Activated CD4-positive, alpha-beta T cell treated with anti-CD3 and anti-CD28 coated beads, Interleukin-2, amount 50 U/mL, for 48 hours (primary cell): ENCODE measurements at places on chromosomes 5 and 9.

DNA sequence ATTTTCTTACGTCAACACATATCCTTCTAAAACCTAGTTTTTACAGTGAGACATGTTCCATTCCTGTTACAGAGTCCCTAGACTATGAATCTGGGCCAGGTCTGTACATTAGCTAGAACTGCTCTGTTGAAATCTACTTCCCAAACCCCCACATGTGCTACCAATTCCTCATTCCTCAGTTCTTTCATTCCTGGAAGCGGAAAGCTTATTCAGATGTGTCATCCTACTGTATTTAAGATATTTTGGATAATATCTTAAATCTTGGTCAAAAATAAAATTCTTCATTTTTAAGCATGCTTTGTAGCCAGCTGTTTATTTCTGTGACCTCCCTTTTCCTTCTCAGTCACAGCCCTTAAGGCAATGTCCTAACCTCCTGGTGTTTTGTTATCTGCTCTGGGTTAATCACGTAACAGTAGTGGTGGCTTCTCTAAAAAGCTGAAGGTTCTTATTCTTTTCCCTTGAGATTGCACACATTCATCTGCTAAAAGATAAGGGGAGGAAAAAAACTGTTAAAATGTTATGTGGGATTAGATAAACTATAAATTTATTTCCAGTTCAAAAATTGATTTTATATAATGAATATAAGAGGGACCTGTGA is 35.6 kb downstream of the GLRX start:
- no peak for DNase-seq

DNA sequence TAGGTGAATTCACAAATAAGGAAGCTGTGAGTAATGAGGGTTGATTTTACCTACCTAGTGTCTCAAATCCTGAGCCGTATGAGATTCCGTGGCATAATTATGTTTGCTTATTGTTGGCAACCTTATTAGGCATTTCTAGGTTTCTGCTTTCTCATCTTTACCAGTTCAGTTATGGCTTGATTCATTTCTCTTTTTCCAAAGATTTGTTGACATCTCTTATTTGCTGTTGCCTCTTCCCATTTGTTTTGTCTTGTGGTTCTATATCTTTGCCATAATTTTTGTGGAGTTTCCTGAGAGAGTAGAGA is 470 bp downstream of the IL31RA start:
- DNase-seq: no peak

DNA sequence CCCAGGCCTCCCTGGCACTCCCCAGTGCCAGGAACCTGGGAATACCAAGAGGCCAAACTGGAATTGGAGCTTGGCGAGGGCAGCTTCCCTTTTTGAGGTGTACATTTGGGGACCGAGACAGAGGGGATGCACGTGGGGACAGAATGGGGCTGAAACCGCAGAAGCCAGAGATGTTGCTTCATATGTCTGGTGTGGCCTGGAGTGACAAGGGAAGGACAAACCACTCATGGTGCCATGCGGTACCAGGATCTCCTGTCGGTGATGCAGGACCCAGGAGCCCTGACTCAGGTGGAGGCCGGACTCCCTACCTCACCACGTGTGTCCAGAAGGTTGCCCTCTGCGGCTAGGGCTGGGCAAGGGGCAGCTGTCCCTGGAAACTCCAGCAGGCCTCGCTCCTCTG is 4.0 kb upstream of the CSF2 start:
- DNase-seq: no peak

- DNase-seq: no peak
These were observed 16.6 kb upstream of the WHRN start for GRCh38 chr9:114521846-114522245.

DNA sequence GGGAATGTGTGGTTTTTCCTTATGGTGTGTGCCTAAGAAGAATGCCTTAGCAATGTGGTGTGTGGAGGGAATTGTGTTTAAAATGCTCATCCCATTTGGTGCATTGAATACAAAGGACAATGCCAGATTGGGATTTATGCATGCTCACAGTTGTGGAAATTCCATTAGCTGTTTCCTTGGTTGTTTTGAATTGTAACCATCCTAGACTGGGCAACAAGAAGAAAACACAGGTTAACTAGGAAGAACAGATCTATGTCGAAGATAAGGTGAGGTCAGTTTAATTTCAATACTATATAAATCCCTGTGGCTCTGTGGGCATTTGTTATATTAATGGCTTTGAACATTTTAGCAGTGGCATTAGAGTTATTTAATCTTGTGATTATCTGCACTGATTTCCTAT is 266.8 kb downstream of the MAT2B start:
- DNase-seq: no peak

- DNase-seq: no peak
These were observed 98.4 kb downstream of the LIX1 start for GRCh38 chr5:97044052-97044451.

DNA sequence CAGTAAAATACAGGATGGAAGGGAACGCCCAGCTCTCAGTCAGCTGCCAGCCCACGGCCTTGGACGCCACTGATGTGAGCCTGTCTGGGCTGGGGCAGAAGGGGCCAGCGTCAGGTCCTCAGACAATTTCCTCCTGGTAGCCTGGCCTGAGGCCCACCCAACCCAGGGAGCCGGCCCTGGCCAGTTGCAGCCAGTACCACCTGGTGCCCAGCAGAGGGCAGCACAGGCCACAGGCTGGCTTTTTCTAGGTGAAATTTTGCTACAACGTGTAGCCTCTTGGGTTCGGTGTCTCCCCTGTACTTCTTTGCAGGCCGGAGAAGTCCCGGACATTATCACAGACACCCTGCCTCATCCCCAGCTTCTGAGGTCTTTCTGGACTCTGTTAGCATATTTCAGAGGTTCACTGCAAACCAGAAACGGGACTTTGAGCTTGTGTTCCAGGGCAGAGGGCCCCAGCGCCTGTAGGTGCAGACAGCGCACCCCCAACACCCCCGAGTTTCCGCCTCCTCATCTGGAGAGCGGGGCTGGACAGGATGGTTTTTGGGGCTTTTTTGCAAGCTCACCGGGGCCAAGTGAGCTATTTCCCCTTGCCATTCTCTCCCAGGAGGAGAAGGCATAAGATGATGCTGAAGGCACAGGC is 45.9 kb upstream of the KCNMB1 start:
- DNase-seq: peak; percentile 60

DNA sequence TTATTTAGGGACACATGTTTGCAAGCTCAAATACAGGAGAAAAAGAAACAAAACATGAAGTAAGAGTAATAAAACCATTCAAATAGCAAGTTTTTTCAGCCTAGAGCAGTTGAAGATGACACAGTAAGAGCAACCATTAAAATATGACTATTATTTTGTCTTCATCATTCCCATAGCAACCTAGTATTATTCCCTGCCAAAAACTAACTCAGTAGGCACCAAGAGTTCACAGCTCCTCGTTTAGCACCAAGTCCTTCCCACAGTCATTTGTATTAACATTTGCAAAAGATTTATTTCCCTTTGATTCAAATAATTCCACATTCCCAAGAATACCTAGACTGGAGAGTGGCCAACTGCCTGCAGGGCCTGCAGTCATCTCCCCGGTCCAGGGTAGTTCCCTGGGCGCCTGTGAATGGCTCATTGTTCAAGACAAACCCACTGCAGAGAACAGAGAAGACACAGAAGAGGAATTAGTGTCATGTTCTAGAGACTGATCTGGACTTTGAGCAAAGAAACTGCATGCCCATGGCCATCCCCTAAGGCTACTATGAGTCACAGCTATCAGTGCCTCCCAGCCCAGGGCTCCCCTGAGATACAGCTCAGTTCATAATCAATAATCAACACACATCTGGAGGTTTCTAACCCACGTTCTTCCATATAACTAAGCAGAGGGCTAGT is 139.1 kb upstream of the MAP3K1 start:
- DNase-seq: no peak

- DNase-seq: no peak
These were observed 165.0 kb downstream of the FBXL7 start for GRCh38 chr5:15664961-15665360.

GRCh38 chr9:94779031-94779430 is 52.5 kb downstream of the AOPEP start:
- no peak for DNase-seq

DNA sequence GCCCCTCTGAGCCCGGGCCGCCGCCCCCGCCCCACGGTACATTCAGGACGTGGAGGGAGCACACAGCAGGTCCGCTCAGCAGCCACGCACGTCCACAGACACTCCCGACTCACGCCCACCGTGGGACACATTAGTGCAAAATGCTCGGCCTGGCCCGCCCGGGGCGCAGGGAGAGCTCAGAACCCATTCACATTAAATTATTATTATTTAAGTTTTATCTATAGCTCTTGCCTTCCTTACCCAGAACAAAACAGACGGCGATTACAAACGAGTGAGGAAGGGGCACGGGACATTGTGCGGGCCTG is 47.5 kb upstream of the UBAC1 start:
- DNase-seq: no peak

- DNase-seq: no peak
These were observed 208.1 kb upstream of the PIK3R1 start for GRCh38 chr5:68007451-68007850.

- no peak for DNase-seq
These were observed 44.8 kb upstream of the RLN1 start for GRCh38 chr9:5384436-5384835.

DNA sequence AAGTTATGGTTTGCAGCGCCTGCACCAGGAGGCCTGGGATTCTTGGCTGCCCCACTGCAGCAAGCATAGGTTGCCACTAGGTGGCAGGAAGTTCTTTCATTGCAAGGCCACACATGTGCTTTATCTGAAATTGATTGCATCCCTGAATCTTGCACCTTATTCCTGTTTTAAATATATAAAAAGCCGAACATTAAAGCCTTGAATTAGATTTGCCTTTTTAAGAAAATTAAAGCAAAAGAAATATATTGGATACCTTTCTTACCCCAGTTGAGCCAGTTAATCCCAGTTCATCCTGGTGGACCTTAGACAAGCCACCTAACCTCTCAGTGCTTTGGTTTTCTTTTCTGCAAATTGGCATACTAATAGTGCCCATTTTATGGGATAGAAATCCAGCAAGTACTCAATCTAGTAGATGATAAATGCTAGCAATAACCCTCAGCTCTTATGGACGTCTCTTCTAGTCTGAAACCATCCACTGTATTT is 6.3 kb upstream of the TRMT10B start:
- peak; percentile 70 for DNase-seq

GRCh38 chr5:126357585-126358342 is 65.4 kb upstream of the GRAMD2B start:
- DNase-seq: no peak

GRCh38 chr5:110854200-110854599 is 115.4 kb downstream of the SLC25A46 start:
- DNase-seq: no peak

DNA sequence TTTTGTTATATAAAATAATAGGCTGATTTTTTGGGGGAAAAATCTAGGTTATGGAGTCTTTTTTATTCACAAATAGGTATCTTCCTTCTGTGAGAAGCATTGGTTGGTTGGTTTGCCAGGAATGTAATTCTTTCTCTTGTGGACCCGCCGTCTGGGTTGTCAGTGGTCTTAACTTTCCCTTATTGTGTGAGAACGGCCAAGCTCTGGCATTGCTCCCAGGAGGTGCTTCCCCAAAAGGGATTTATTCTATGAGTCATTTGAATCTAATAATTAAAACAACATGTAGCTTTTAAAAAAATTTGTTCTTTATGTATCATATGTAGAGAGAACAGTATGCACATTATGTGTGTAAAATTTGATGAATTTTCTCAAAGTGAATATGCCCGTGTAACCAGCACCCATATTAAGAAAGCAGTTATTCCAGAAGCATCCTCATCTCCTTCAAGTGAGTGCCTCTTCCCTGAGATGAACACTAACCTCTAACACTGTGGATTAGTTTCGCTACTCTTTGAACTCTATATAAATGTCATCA is 114.4 kb downstream of the MAST4 start:
- DNase-seq: no peak

DNA sequence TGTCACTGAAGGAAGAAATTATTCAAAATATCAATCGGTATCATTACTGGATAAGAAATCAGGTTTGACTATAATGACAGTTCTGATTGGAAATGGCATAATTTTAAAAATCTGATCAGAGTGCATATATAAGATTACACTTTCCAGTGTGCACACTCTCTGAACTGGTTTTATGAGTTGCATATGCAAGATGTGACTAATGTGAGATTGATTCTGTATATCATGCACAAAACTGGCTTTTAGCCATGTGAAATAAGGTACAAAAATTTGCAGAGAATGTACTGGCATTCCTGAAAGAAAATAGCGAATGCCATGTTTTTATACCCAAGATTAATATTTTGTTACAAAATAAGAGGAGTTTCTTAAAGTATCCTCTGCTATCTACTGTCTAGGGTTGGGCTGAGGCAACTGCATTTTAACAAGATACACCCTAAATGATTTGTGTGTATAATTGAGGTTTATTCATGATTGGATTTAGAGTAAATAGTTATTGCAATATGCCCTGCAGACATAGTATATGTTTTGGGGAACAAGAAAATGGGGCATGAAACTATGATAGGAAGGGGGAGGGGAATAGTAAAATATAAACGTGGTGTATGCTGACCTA is 70.7 kb downstream of the LNPEP start:
- no peak for DNase-seq

GRCh38 chr5:91123901-91124300 is 259.2 kb downstream of the ARRDC3 start:
- no peak for DNase-seq

- DNase-seq: no peak
These were observed 34.1 kb downstream of the CFAP77 start for GRCh38 chr9:132443951-132444607.

GRCh38 chr9:31808766-31809165 is 575.7 kb upstream of the ACO1 start:
- no peak for DNase-seq

DNA sequence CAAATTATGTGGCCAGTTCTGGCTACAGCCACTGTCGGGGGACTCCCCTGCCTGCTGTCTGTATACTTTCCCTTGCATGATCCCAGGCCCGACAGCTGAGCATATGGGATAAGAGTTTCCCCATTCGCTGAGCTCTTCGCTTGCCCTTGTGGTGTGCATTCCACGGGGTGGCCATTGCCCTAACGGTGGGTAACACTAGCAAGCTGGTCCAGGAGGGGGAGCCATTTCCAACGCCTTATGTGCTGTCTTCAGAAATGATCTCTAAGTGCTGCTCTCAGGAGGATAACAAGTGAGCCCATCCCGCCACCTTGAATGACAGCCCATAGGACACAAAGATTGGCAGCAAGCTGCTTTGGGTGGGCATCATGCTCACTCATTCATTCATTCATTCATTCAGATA is 190.9 kb downstream of the FSTL4 start:
- DNase-seq: peak; percentile 30

DNA sequence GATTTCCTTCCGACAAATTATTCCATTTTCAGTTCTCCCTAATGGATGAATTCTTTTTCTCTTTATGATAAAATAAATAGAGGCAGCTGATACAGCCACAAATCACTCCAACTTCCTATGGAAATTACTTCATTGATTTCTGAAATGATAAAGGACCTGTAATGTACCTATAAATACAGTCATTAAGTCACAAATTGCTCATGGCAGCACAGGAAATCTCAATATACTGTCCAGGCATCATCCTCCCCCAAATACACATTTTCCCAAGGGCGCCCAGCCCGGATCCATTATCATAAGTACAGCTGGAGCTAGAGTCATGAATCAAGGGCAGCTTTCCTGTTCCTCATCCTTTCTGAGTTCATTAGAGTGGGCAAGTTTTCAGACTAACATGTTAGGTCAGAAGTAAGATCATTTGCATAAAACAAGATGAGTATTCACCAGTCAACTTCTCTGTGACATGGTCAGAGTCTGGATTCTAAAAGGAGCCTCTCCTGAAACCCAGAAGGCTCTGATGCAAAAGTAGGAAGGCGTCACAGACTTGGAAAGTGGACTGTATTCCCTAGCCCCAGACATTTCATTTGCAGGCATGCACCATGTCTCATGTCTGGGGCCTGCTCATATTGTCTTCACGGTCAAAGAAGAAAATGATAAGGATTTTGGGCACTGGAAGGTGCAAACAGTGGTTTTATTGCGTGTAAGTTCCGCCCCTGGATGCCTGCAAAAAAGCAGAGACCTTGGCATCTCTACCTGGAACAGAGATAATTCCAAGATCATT is 383.2 kb downstream of the PLK2 start:
- DNase-seq: no peak
